Retinal pigment epithelial cell (primary cell): ENCODE measurements at places on chromosomes 4 and X.
A peak's percentile ranks its signal among the peaks of the same experiment; 100 is the strongest.

GRCh38 chr4:26856906-26857277, 3.7 kb upstream of the STIM2 start:
- DNase-seq: no peak

DNA sequence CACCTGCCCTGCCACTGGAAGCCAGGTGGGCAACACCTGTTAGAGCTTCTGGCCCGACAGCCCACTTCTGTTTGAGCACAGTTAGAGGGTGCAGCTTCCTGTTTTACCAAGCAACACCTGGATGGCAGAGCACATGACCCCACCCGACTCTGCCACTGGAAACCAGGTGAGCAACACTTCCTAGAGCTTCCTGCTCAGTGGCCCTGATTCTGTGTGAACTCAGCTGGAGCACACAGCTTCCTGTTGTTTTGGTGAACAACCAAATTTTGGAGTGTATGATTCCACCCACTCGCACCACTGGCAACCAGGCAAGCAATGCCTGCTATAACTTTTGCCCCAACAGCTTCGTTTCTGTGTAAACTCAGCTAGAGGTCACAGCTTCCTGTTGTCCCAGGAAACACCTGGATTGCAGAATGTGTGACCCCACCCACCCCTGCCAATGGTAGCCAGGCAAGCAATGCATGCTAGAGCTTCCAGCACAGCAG, 163.8 kb upstream of the KLF8 start:
- DNase-seq: no peak

GRCh38 chr4:5708449-5709206, at the start of gene EVC2:
Gene EVC2 (minus strand): TSS chr4:5708559. CDS start chr4:5708513, 46 bp downstream.
- DNase-seq: no peak

GRCh38 chrX:53606456-53606855, 80.1 kb downstream of the HUWE1 start:
- no peak for DNase-seq

DNA sequence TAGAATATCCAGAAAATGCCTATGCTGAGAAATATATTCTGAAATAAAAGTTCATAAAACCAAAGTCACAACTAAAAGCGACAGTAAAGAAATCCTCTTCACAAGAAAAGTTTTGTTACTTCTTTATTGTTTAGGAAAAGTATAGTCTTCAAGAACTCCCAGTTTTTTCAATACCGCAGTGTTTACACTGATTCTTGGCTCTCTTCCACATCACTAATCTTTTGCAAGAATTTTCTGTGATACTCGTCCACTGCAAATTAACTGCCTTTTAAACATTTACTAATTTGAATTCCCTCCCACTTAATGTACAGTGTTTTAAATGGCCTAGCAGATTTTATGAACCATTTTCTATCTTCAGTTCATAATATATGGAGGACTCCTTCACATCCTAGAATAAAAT, 65.1 kb downstream of the HPGDS start:
- peak; percentile 35 for DNase-seq

DNA sequence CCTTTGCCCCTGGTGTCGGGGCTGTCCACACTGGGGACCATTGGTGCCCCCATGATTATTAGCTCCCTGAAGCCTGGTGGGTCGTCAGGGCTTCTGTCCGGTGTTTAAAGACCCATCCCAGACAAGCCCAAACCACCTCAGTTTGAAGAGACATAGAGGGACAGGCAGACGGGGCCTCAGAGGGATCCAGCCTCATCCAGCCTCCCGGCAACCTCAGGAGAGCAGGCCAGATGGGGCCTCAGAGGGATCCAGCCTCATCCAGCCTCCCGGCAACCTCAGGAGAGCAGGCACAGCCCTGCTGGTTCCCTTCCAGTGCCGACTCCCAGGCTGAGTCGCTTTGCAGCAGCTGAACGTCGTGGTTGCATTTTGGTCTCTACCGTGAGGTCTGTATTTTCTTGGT, 32.1 kb downstream of the PIGG start:
- DNase-seq: no peak

GRCh38 chr4:9764155-9764696, 17.2 kb upstream of the DRD5 start:
- DNase-seq: no peak
